ENCODE measurements at places on chromosomes 16 and 17.

DNA sequence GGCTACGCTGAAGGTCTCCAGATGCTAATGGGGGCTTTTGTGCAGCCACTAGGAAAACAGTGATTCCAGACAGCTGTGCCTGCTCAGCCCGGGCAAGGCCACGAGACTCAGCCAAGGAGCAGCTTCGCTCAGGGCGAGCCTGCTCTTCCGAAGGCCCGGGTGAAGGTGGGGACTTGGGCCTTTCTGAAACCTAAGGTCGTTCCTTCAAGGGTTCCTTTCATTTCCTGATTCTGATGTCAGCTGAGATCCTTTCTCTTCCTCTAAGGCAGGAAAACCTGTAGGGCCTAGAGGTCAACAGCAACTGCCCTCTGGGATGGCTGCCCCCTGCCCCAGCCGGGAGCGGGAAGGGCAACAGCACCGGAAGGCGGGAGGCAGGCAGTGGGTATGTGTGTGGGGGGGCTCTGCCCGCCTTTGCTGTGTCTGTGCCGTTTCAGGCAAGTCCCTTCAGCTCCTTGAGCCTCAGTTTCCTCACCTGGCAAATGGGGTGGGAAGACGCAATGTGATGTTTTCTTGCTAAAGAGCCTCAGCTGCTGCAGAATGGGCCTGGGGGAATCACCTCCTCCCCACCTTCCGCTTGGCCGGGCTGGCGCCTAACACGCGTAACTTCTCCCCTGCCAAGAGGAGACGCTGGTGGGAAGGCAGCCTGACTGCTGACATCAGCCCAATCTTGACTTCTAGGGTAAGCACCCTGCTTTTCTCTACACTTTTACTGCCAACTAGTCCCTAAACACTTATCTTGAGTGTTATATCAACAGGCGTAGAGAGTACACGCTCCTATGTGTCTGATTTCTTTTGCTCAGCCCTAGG lies 32.8 kb downstream of the IRF8 start:
- H3K27ac ChIP-seq: no peak overlapping the region
- H3K36me3 ChIP-seq: no peaks in the 10 kb centered on the region
- no peaks in the 10 kb centered on the region for H3K27me3 ChIP-seq

GRCh38 chr17:36879624-36880131 lies 57.6 kb upstream of the LHX1 start:
- no peaks in the 10 kb centered on the region for H3K36me3 ChIP-seq
- H3K27ac ChIP-seq: no peak overlapping the region
- no peak for DNase-seq
- H3K4me1 ChIP-seq: no peaks in the 10 kb centered on the region

GRCh38 chr17:77646046-77646430 lies 312.5 kb upstream of the TNRC6C start:
- H3K27me3 ChIP-seq: peaks cover 12% of the 10 kb centered on the region
- H3K4me1 ChIP-seq: peaks cover 5% of the 10 kb centered on the region
- no peak for DNase-seq
- H3K36me3 ChIP-seq: no peaks in the 10 kb centered on the region
- H3K27ac ChIP-seq: no peak overlapping the region
- no peak overlapping the region for H3K4me3 ChIP-seq

DNA sequence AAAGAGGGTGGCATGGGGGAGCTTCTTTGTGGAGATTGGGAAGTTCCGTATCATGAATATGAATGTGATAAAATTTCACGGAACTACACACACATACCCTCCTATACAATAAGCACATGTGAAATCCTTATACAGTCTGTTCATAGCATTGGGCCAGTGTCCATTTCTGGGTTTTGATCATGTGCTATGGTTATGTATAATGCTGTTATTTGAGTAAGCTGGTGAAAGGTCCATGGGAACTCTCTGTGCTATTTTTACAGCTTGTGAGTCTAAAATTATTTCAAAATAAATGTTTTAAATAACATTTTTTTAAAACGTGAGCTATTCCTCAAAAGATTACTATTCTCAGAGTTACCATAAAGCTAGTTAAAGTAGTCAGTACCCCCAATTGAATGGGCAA lies 205.2 kb upstream of the CACNG5 start:
- H3K4me3 ChIP-seq: no peak overlapping the region

DNA sequence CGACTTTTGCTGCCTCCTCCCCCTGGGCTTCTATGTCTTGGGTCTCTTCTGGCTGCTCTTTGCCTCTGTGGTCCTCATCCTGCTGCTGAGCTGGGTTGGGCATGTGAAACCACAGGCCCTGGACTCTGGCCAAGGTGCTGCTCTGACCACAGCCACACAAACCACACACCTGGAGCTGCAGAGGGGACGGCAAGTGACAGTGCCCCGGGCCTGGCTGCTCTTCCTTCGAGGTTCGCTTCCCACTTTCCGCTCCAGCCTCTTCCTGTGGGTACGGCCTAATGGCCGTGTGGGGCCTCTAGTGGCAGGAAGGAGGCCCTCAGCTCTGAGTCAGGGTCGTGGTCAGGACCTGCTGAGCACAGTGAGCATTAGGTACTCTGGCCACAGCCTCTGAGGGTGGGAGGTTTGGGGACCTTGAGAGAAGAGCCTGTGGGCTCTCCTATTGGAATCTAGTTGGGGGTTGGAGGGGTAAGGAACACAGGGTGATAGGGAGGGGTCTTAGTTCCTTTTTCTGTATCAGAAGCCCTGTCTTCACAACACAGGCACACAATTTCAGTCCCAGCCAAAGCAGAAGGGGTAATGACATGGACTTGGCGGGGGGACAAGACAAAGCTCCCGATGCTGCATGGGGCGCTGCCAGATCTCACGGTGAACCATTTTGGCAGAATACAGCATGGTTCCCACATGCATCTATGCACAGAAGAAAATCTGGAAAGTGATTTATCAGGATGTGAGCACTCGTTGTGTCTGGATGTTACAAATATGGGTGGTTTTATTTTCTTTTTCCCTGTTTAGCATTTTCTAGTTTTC lies 2.3 kb downstream of the GP1BA start:
- H3K4me1 ChIP-seq: peaks cover 8% of the 10 kb centered on the region
- H3K27me3 ChIP-seq: no peaks in the 10 kb centered on the region
- H3K36me3 ChIP-seq: peaks cover 3% of the 10 kb centered on the region
- no peak overlapping the region for H3K27ac ChIP-seq

- H3K27ac ChIP-seq: no peak overlapping the region
- no peaks in the 10 kb centered on the region for H3K36me3 ChIP-seq
- H3K27me3 ChIP-seq: no peaks in the 10 kb centered on the region
- H3K4me3 ChIP-seq: no peak overlapping the region
- no peak for DNase-seq
- H3K4me1 ChIP-seq: no peaks in the 10 kb centered on the region
Measured at GRCh38 chr17:21250854-21251253, 2.4 kb downstream of the NATD1 start.

DNA sequence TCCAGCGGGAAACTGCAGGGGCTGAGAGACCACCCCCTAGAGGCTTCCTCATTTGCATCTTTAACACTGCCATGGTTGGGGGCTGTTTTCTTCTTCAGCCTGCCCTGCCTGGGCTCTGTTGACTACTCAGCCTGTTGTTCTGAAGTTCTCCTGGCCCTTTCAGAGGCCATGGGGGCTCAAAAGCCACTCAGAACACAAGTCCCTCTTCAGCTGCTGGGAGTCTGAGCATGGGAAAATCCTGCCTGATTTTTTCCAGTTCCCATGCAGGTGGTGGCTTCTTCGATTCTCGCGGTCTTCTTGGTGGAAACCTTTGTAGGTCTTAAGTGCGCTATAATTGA lies 36.3 kb downstream of the PLCG2 start:
- no peak for DNase-seq
- no peaks in the 10 kb centered on the region for H3K27me3 ChIP-seq
- H3K4me3 ChIP-seq: no peak overlapping the region
- no peaks in the 10 kb centered on the region for H3K4me1 ChIP-seq
- no peaks in the 10 kb centered on the region for H3K36me3 ChIP-seq

GRCh38 chr17:53894591-53894990 lies 71.9 kb downstream of the KIF2B start:
- no peak overlapping the region for H3K27ac ChIP-seq
- no peaks in the 10 kb centered on the region for H3K4me1 ChIP-seq
- no peaks in the 10 kb centered on the region for H3K27me3 ChIP-seq
